ENCODE measurements at places on chromosomes 16 and 17. TPM values are rescaled to one million over a fixed set of nuclear protein-coding genes. Genes with fewer than 3 reads are reported as not detected.

DNA sequence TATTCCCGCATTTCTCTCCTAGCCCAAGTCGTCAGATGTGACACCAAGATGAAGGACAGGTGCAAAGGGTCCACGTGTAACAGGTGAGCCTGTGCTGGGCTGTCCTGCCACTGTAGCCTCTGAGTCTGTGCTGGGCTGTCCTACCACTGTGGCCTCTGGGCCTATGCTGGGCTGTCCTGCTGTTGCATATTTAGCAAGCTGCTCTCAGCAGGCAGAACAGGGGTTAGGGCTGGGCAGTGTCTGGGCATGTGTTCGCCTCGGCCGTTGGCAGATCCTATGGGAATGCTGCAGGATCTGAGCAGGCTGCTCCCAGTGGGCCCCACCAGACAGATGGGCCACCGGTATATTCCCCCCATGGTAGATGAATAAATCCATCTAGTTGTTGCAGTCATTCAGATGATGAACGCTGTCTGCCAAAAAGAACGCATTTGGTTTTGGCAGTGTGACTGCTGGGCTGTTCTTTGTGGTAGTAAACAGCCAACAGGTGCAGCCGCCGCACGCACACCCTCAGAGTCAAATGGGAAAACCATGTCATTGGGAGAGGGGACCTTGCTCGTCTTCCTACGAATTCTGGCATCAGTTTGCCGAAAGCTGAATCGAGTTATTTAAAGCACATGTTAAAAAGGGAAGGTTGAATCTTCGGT, 49.2 kb downstream of the CRISPLD2 start:
- no peak for DNase-seq

DNA sequence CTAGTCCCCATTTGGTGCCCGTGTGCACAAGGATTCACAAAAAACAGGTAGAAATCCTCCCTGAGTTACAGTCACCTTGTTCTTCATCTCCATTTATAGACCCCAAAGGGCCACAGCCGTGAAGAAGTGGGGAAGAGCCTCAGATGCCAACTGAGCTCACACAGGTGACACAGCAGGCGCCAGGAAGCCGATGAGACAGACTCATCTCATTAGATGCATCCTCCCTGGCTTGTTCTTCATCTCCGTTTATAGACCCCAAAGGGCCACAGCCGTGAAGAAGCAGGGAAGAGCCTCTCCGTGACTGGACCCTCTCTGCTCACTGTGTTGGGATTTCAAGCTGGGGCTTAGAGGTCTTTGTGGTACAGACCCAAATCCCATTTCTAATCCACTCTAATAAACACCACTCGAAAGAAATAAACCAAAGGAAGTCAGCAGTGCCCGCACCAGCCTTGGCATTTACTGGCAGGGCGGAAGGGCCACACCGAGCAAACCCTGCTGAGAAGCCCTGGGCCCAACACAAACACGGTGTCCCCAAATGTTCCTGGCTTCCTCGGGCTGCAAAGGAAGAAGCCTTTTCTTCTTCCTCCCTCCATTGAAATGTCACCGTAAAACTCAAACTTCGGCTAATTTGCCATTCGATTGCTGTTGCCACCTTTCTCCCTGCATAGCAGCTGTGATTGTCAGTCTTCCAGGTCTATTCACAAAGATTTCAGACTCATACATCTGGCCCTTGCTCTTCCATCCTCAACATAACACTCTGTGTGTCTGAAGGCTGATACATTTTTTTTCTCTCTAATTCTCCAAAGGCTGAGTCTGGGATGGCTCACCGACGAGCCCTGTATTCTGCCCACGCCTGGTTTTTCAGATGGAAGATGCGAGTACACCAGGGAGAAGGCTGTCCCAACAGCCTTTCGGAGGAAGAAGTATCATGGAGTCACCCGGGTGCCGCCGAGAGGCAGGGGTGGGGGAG, 44.9 kb upstream of the DOC2B start:
- DNase-seq: no peak

GRCh38 chr16:51002881-51003490, 148.1 kb downstream of the SALL1 start:
- DNase-seq: no peak

GRCh38 chr16:22022151-22022550, 14.2 kb downstream of the MOSMO start:
- no peak for DNase-seq

- DNase-seq: no peak
These were observed 1494.7 kb upstream of the CDH8 start for GRCh38 chr16:63530974-63531373.

DNA sequence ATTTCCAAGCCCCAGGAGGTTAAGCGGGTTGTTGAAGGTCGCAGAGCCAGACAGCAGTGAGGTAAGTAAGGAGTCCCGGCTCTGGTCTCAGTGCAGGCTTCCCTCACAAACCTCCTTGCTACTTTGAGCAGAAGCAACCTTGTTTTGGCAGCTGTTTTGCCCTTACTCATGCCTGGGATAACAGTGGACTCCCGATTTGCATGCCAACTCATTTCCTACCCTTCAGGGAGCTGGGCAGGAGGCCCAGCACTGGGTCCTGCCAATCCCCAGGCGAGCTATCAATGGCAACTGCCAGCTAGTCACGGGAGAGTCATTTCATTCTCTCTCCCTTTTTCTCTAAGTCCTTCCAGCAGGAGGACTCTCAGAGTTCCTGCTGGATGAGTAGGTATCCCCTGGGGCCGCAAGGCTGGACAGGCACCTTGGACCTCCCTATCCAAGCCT, 72.0 kb upstream of the KSR1 start:
- peak; percentile 98 for DNase-seq

- DNase-seq: peak; percentile 81
These were observed 6.1 kb upstream of the RNF157 start for GRCh38 chr17:76246080-76247066.

DNA sequence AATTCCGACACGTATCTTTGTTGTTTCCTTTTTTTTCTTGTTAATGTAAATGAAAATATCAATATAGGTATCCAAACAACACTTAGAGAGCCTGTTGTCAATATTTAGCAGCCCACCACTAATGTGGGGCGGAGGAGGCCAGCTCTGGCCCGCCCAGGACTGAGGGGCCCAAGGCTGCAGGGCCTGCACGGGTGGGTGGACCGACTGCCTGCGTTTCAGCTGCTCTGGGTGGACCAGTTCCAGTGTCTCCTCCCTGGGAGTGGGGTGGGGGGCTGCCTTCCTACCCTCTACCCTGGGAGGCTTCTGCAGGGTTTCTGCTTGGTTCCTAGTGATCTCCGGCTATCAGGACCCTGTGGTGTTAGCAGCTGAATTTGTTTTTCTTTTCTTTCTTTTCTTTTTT, 15.9 kb upstream of the ADGRG1 start:
- DNase-seq: no peak

DNA sequence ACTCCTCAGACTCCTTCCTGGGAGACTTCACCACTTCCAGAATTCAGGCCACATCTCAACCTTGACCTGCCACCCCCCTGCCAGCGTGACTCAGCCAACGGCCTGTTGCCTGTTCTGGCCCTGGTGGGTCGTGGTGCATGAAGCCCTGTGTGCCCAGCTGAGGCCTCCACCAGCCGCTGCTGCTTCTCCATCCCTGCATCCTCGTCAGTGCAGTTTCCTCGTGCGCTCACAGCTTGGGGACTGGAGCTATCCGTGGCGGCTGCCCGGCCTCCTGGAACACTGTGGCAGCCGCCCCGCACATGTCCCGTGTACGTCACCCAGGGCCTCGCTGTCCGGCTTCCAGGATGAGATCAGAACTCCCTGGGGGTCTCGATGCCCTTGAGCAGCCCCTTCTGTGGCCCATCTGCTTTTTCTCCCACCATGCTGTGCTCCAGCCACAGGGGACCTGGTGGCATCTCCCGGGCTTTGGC, 8.0 kb upstream of the TEDC2 start:
- no peak for DNase-seq

- no peak for DNase-seq
These were observed 3.2 kb upstream of the DCAF7 start for GRCh38 chr17:63547083-63547523.

GRCh38 chr16:66713076-66713475, 16.5 kb upstream of the CMTM4 start:
- peak; percentile 37 for DNase-seq

- no peak for DNase-seq
These were observed 32.5 kb downstream of the PHKB start for GRCh38 chr16:47493381-47494337.

Gene ASB16
- not detected for total RNA-seq

Gene TVP23A
- not detected for total RNA-seq

Gene PRKCA
- total RNA-seq: 31.9 TPM

Data from renal cortical epithelial cell (primary cell).